ENCODE measurements at places on chromosomes 5 and 9.

DNA sequence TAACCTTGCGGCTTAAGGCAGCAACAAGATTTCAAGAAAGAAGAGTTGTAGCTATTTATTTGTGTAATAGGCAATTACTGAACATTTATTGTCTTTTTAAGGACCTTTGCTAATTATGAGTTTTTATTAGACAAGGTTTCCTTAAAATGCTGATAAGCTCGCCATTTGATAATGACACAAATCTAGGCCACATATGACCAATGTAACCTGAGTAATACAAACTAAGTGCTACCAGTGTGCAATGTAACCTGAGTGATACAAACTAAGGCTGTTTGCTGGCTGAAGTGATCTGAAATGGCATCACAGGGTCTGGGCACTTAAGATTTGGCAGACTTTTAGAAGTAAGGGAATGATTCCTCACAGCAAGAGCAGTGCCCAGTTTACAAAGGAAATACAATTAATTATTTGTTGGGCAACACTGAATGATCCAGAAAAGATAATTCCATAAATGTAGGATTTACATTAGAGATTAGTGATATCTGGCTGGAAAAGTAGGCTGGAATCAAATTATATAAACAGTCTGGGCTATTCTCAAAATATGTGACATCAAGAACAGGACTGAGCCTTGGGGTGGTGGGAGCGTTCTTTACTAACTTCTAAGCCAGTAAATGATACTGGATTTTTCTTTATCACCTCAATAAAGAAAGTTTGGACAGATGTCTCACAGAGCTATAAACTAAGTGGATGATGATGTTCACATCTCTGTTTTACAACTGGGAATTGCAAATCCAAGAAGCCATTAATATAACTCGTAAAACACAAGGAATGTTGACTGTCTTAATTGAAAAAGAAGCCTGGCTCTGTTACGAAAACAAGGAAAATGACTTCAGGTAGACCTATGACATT lies 54.8 kb downstream of the MRPS27 start:
- DNase-seq = no peak

DNA sequence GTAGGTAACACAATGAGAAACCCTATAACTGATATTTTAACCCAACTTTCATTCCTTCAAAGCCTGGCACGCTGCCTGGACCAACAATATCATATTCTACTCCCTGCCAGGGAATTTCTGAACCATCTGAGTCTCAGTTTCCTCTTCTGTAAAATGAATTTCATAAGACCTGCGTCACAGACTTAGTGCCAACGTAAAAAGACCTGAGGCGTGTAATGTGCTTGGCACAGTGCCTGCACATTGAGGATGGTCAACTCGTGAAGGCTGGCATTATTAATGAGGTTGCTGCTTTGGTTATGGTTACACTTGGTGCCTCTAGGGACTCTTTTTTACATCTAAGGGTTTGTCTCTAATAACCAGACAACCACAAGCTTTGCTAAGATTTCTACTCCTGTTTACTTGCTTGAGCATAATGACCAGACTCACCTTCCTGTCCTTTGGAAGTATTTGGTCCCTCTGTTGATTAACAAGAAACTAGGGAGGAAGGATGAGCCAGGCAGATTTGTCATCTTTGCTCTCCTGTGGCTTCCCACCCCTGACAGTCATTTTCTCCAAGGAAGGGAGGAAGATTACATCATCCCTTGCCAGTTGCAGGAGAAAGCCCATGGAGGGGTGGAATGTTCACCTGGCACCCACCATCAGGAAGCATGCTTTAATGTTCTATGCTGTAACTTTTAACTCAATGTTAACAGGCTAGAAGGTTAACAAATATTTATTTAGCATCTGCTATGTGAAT lies 79.0 kb downstream of the PAPPA start:
- no peak for DNase-seq

GRCh38 chr9:3516667-3517330 lies 9.0 kb downstream of the RFX3 start:
- DNase-seq = no peak

- DNase-seq = no peak
These were observed 120.3 kb upstream of the FTMT start for GRCh38 chr5:121731377-121731776.

DNA sequence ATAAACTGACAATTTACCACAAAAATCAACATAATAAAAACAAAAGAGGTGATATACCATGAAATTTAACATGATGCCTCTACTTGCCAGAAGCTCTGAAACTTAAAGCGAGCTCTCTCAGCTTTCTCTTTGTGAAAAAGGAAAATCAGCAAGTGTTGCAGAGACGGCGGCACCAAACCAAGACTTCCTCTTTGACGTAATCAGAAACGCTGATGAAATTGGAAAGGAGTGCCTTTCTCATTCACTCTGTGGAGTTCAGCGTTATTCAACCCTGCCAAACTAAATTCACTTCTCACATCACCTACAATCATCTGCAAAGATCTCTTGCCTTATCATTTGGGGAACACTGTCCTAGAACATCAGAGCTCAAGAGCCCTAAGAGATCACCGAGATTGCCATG lies 32.2 kb downstream of the ANXA6 start:
- no peak for DNase-seq

GRCh38 chr5:123093111-123093600 lies 4.1 kb downstream of the PRDM6 start:
- no peak for DNase-seq

DNA sequence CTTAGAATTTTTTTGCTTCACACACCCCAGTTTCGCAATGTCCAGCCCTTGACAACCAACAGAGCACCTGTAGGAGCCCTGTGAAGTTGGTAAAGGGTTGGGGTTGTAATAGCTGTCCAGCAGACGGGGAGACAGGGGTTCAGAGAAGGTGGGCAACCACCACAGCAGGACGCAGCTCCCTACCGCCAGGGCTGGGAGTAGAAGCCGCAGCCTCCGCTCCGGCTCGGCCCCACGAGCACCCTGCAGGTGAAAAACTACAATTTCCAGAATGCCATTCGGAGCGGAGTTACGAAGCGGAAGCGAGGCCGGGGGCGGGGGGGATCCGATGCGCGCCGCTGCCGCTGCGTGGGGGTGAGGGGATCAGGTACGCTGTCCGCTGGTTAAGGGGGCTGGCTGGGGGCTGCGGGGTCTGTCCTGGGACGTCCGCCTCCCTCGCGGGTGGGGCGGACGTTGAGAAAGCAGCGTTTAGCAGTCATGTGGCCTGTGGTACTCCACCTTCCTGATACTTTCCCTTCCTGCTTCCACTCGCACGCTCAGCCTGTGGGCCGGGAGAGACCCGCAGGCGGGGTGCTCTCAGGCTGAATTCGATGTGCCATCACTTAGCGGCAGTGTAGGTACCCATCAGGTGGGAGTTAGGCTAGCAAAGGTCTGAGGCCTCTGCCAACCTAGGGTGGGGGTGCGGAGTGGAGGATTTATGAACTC lies at the start of gene TRMT10B:
TRMT10B (plus strand) TSS at position 317 of the 702 bp plus-strand sequence. CDS start 8,127 bp downstream, outside the sequence.
- peak; percentile 55 for DNase-seq

DNA sequence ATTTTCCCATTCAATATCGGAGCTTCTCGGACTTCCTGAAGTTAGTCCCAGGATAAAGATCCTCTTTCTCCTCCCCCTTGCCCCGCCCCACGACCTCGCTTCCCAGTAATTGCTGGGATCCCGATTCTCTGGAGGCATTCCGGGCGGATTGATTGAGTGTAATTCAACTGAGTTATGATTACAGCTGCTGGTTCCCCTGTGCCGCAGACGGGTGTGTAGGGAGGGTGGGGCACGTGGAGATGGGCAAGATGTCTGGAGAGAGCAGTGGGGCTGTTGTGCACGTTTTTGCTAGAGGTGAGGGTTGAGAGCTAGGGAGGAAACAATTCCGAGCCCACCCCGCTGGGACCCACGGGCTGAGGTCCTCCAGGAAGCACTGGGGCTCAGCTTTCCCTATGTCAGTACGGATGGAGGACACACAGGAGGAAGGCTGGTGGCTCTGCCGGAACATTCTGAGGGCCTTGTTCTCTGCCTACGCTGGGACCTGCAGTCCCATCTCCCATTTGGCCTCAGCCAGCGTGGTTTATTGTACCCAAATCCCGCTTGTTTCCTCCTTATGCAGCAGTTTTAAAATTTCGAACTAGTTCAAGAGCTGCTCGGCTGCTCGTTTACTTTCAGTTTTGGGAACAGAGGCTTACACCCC lies 2.4 kb upstream of the DMRT2 start:
- DNase-seq = no peak

GRCh38 chr9:133470988-133471387 lies 7.9 kb downstream of the SLC2A6 start:
- no peak for DNase-seq

- DNase-seq = no peak
These were observed 49.8 kb downstream of the CERT1 start for GRCh38 chr5:75461679-75462078.

DNA sequence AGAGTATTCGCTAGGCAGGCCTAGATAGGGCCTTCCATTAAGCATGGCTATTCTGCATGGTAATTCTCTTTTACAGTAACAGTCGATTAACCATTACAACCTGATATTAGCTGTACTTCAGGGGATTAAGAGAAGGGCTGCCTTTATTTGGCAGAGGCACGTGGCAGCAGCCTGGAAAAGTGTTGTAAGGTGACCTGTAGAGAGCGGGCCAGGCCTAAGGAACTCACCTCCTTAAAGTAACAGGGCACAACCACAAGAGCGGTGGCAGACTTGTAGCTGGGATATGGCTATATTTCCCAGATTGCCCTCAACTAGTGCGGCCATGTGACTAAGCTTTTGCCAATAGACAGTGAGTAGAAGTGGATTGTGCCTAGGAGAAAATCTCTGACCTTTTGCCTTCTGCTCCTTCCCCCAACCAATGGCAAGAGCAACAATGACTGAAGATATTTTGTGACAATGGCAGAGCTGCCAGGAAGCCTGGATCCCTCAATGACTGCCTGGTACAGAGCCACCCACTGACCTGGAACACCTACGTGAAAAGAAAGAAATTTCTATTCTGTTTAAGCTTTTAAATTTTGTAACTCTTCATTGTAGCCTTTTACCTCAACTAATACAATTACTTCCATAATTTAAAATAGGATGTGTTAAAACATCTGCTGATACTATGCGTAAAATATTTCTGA lies 18.9 kb upstream of the ANKRD34B start:
- no peak for DNase-seq

DNA sequence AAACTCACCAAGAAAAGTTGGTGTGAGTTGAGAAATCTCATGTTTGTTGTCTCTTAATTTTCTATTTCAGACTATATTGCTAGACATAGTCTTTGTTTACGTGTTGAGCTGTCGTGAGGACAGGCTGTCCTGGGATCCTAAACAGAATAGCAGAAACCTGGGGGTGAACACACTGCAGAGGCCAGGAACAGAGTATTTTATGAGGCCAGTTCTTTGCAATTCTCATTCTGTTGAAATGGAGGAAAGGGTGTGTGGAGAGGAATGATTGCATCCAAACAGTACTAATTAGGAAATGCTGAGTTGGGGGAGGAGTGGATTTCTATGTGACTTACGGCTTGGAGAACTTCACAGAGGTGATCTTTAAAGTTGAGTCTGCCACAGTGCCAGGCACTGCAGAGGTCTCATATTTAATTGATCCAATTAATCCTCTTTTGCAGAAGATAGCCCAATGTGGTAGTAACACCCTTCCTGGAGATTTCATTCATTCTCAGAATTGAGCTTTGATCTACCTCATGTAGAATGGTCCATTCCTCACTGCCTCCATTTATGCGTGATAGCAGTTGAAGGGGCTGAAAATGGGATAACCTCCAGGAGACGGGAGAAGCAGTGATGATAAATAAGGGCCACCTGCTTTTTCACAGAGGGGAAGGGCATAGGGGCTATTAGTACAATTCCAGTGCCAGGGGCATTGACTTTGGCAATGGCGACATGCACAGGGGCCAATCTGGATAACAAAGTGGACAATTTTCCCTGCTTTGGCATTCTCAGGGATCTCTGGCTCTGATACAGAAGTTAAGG lies 84.7 kb upstream of the TNFAIP8 start:
- no peak for DNase-seq

GRCh38 chr5:80187421-80188090 lies 68.3 kb downstream of the SERINC5 start:
- no peak for DNase-seq

GRCh38 chr5:140246378-140247122 lies 56.4 kb downstream of the PFDN1 start:
- no peak for DNase-seq

DNA sequence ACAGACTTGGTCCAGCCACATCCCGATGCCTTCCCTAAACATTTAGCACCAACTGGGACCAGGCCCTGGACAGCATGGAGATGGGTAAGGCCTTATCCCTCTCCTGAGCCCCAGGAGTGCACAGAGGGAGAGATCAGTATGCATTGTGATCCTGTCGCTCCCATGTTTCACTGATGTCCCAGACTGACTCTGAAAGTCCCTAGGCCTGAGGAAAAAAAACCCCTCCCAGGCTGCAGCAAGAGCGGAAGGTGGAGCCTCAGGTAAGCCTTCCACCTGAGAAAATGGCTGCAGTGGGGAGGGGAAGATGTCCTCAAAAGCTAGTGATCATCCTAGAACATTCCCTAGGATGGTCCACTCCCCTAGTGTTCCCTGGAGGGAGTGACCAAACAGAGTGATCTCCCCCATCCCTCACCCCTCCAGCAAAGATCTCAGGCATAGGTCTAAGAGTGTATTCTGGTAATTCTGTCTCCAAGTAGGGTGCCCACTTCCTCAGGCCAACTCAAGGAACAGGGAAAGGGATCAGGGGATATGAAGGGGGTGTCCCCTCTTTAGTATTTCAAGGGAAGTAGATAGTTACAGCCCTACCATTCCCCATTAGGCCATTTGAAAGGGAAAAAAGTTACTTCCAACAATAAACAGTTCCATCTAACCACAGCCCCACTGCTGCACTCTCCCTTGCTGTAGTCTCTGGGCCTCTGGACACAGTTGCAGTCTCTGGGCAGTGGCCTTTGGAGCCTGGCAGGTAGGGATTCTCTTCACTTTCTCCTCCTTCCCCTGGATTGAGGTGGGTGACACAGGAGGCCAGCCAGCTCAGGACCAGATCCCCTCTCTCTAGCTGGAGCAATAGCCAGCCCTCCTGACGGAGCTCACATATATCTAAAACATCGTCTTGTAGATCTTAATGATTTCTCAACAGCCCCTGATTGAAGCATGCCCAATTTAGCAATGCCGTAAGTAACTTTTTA lies 6.8 kb upstream of the CXXC5 start:
- DNase-seq = no peak

DNA sequence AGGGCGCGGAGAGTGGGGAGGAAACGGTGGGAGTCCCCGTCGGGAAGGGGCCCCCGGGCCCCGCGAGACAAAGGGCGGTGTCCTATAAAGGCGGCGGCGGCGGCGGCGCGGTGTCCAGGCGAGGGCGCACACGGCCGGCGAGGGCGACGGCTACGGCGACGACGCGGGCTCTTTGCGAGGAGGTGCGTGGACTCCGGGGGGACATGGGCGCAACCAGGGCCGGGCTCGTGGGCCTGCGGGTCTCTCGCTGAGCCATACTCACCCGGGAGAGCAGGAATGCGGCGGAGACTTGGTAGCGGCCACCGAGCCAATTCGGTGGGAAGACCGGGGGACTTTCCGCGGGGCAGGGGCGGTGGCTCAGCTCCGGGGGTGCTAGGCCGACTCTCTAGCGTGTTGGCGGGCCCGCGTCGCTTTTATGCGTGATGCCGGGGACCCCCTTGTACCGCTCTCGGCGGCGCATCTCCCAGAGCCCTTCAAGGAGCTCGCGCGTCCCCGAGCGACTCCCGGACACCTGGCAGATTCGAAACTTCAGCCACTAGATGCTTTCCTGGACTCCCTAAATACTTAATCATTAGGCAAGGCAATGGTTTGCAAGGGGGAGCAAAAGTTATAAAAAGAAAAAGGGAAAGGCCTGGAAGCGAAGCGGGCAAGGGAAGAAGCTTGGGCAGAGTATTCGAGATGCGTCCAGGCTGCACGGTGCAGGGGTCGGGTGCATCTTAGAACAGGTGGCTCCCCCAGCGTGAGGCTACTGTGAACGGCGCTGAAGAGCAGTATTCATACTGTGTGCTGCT lies 5.9 kb upstream of the TAL2 start:
- DNase-seq = no peak
